T-helper 1 cell (primary cell): ENCODE measurements at places on chromosomes 7 and 10.

GRCh38 chr7:65609131-65609530 is 235.5 kb downstream of the ZNF92 start:
- DNase-seq = no peak

GRCh38 chr10:67776371-67776770 is 61.6 kb downstream of the DNAJC12 start:
- no peak for DNase-seq

DNA sequence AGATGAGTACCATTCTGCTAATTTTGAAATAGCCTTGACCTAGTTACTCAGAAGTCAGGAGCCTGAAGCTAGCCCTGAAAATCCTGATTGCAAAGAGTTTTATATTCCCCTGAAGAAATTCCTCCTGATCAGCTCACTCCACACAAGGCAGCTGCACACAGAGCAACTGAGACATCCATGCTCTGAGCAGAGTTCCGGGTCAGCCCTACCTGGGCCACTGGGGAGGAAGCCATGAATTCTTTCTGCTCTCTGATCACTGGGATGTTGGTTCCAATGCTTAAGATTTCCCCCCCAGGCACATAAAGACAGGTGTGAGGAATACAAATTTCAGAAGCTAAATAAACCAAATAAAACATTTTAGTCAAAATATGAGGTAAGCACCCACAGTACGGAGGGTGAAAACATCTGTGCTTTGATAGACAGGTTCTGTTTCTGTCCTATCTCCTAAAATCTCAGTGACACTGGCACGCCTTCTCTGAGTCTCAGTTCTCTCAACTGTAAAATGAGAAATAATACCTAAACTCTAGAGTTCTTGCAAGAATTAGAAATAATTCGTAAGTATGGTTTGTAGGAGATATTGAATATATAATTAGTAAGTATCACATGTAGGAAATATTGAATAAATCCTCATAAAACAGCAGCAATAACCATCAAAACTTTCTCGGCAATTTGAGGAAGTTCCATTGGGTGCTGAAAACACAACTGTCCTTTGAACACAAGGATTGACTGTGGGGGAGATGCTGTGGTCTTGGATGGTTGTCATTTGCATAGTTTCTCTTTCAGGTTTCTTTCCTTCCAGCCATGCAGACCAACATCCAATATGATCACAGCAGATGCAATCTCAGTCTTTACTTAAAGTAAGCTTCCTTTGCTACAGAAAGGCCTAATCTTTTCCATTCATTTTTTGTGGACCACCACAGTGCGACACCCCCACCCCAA is 133.0 kb upstream of the TNS3 start:
- no peak for DNase-seq

GRCh38 chr7:132138817-132139216 is 437.5 kb downstream of the PLXNA4 start:
- DNase-seq = no peak
